CD4-positive, alpha-beta T cell treated with Interleukin-12 subunit alpha and Interleukin-12 subunit beta, for 1 hour (primary cell): ENCODE measurements at places on chromosomes 6 and 20.

- DNase-seq, result no peak
These were observed 698.8 kb downstream of the DOK5 start for GRCh38 chr20:55174172-55174571.

DNA sequence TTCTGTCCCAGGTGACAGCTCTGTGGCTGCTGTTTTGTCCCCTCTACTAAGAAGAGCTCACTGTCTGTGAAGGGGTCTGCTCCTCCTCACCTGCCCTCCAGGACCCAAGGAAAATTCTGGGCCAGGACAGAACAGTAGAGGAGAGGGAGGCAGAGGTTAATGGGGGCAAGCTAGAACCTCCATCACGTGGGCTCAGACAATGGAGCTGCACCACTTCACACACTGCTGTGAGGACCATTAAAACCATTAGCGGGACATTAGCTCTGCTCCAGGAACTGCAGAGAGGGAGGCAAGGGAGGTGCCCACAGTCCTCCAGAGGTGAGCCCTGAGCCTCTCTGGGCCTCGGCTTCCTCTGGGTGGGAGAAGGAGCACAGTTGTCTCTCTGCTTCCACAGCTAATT is 78.4 kb downstream of the NOL4L start:
- DNase-seq, result no peak

DNA sequence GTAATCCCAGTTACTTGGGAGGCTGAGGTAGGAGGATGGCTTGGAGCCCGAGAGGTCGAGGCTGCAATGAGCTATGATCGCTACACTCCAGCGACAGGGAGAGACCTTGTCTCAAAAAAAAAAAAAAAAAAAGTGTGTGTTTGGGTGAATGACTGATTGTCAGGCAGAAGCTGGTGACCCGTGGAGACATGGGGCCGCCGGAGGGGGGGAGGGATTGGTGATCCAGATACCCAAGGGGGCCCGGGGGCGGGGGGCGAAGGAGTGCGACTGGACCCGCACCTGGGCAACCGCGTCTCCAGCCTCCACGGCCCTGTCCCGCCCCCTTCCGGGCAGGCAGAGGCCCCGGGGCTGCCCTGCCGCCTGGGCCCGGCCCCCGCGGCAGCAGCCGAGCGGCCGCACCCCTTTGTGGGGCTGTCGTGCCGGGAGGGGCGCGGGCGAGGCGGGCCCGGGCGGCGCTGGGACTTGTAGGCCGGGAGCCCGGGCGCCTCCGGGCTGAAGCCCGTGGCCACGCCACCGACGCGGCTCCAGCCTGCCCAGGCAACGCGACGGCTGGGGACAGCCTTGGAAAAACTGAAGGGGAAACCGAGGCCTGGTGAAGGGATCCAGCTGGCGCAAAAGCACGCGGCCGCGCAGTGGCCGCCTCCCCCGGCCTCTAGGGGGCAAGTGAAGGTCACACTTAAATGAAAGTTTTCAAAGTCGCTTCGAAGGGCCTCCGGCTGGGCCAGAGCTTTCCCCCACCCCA is 2.1 kb upstream of the RBM38 start:
- peak; percentile 65 for DNase-seq

GRCh38 chr20:25016471-25016870 is 23.9 kb upstream of the APMAP start:
- no peak for DNase-seq

GRCh38 chr6:146949425-146949824 is 254.8 kb upstream of the STXBP5 start:
- no peak for DNase-seq

GRCh38 chr6:143026696-143027449 is 33.8 kb upstream of the AIG1 start:
- DNase-seq, result peak; percentile 52

DNA sequence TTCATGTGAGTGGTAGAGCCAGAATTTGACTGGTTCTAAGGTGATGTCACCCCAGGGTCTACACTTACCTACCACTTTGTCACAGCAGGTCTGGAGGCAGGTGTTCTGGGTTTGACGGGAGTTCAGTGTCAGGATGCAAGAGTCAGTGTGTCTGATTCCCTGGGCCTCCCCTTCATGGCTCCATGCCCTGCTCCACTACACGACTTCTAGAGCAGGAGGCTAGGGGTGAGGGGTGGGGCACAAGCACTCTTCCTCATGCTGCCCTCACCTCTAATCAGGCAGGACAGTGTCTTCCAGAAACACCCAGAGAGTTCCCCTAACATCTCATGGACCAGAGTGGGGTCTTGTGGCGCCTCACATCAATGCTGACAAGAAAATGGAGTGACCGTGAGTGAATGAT is 118.2 kb downstream of the CDC5L start:
- no peak for DNase-seq

DNA sequence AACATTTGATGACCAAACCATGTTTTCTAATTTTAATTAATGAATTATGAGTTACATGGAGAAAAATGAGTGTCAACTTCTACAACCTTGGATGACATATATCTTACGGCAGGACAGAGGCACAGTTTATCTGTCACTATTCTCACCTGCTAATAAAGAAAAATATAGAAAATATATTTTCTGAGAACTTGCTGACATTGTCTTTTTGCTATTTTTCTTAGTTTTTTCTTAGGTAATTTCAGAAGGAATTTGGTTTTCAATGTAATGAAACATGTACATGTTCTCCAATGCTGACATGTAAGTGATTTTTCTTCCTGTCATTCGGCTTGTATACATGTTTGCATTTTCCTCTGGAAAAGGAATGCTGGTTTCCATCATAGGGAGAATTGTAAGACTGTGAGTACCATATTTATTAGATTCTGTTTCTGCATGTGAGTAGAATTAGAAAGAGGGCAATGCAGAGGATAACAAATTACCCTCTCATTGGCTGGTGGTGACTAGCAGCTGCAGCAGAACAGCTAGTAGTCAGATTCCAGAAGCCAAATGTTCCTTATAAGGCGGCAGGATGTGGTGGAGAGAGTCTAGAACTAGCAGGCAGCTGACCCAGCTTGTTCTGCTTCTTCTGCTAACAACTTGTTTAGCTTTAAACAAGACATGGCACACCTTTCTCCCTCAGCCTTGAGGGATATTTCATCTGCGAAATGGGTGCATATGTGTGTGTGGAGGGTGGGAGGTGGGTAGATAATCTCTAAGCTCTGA is 132.8 kb upstream of the SPACA1 start:
- no peak for DNase-seq

- peak; percentile 46 for DNase-seq
These were observed 14.7 kb upstream of the TRIM26 start for GRCh38 chr6:30227763-30228487.

- DNase-seq, result no peak
These were observed 54.7 kb downstream of the ELOVL5 start for GRCh38 chr6:53294095-53294494.

DNA sequence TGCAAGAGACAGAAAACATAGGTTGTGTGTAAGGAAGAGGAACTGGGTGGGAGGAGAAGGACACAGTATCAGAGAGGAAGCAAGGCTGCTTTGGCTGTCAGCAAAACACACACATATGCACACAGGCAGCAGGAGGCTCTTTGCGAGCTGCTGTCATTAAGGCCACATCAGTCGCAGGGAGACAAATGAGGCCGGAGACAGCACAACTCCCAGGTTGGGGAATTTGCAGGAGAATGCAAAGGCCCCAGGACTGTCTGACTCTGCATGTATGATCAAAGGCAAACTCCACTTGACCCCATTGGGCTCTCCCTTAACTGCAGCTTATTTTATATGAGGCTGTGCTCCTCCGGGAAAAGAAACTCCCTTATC is 35.3 kb downstream of the METTL24 start:
- no peak for DNase-seq

DNA sequence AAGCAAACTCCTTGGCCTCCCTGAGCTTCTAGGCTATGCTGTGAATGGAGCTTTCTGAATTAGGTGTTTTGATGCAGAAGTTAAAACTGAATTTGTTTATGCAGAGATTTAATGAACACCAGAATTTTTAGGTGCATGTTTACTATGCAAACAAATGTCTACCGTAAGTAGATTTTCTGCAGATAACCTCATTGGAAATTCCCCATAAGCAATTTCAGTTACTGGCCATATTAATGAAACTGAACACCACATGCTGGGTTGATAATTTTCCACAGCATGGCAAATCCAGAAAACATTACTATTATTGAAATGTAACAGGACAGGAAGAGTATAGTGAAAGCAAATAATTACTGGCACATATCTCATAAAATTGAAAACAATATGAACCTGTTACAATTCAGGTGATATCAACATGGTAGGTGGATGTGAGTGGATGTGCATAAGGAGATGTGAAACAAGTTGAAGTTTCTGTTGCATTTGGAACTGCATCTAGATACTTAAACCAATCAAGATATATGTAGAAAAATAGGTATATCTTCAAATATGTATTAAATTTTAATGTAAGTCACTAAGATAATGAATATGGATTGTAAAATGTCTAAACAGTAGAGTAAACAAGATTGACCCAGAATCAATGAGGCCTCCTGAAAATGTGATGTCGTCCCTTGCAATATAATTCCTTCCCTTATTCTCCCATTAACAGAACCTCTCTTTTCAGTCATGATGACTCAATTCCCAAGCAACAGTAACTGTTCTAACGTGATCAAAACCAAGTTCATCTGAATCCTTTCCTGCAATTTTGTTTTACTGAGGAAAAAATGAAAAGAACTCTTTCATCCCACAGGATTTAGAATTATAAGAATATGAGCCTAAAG is 11.0 kb downstream of the PTCHD4 start:
- no peak for DNase-seq

- no peak for DNase-seq
These were observed 11.7 kb downstream of the MYLIP start for GRCh38 chr6:16140607-16141006.

GRCh38 chr6:168632694-168633093 is 191.7 kb downstream of the SMOC2 start:
- no peak for DNase-seq
